ENCODE measurements at places on chromosomes 1 and 21.

GRCh38 chr1:19210772-19211549 lies 895 bp upstream of the UBR4 start:
- peak; percentile 13 for DNase-seq

DNA sequence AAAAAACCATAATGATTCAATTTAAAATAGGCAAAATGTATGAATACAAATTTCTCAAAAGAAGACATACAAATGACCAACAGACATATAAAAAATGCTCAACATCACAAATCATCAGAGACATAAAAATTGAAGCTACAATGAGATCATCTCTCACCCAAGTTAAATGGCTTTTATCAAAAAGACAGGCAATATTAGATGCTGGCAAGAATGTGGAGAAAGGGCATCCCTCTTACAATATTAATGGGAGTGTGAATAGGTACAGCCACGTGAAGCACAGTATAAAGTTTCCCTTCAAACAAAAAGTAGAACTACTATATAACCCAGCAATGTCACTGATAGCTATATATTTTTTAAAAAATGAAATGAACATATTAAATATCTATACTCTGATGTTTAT lies 1481.7 kb downstream of the AMY1C start:
- no peak for DNase-seq

DNA sequence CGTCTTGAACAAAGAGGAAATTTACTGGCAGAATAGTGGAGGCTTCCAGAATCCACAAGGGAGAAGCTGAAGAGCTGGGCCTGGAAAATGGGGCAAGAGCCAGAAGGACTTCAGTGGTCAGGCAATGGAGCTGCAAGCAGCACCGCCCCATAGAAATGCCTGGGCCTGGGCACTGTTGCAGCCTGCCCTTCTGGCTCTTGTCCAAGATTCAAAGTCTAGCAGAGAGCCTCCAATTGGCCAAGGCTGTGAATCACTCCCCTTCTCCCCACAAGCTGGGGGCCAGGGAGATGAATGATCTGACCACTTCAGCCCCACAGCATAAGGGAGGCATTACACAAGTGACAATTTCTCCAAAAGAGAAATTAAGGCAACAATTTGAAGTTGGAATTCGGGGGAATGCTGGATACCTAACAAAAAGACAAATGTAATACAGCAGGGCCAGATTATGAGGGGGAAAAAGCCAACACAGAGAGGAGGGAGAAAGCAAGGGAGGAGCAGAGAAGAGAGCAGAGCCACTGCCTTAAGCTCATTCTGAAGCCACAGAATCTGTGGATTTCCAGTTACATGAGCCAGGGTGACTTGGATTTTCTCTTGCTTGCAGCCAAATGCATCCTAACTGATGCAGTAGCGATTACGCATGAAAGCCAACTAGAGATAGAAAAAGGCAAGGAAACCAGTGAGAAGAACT lies 80.3 kb downstream of the LRIG2 start:
- DNase-seq, result peak; percentile 17

GRCh38 chr1:62437273-62437940 lies 558 bp downstream of the USP1 start:
- no peak for DNase-seq

DNA sequence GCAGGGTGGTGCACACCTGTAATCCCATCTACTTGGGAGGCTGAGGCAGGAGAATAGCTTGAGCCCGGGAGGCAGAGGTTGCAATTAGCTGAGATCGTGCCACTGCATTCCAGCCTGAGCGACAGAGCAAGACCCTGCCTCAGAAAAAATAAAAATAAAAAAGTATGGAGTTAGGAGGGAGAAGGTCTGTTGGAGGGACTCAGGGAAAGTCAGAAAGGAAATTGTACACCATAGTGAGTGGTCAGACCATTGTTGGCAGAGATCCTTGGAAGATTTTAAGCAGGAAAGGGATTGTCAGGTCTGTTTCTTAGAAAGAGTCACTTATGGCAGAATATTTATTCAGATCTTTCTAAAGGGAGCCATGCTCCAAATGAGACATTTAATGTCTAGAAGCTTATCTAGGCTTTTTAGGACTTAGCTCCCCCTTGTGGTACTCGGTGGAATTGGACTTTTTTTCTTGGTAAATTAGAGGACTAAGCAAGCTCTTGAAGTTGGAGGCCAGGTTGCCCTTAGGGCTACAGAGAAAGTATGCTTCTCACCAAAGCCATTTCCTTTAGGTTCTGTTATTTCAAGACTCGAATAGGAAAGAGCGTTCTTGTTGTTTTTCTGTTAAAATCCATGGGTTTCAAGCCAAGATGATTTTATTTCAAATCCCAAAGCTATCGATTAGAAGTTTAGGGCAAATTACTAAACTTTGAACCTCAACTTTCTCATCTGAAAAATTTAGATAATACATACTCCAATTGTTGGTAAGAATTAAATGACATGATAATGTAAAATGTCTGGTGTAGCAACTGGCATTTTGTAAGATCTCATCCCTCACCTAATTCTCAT lies 16.5 kb downstream of the MIA3 start:
- DNase-seq, result peak; percentile 85

DNA sequence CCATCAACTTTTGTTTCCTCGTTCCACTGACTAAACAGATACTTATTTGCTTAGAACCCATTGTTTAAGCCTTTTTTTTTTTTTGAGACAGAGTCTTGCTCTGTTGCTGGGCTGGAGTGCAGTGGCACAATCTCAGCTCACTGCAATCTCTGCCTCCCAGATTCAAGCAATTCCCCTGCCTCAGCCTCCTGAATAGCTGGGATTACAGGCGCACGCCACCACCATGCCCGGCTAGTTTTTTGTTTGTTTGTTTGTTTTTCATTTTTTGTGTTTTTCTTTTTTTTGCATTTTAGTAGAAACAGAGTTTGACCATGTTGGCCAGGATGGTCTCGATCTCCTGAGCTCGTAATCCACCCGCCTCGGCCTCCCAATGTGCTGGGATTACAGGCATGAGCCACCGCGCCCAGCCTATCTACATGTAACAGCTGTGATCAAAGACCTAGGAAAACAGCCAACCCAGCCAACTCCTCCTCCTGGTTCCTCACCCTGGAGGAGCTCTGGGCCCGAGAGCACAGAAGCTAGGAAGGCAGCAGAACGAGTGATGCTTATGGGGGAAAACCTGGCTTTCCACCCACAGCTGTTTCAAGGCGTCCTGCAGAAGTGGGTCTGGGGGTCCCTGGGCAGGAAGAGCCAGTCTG lies 32.9 kb downstream of the KCNN3 start:
- no peak for DNase-seq

- DNase-seq, result no peak
Observed at GRCh38 chr21:42319851-42320572, 4.8 kb upstream of the TFF3 start.

DNA sequence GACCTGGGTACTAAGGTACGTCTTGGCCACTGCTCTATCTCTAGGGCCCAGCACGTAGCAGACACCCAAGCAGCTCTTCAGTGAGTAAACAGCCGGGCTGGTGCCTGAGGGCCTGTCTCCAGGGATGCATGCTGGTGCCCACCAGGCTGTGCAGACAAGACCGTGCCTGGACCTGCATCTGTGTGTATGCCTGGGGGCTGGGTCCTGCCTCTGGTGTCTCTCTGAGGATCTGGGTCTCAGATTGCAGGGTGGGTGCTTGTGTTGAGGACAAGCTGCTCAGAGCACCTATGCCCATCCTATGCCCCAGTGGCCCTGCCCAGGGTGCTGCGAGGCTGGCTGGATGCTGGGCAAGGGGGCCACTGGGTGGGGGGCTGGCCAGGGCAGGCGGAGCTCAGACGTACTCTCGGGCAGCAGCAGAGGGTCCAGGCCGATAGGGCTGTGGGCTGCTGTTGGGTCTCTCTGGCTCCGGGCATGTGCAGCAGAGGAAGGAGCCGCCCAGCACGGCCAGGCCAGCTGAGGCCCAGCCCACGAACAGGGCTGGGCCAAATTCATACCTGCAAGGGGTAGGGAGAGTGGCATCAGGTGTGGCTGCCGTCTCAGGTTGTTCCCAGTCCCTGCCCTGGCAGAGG lies 4.4 kb downstream of the CLDN19 start:
- no peak for DNase-seq

GRCh38 chr1:64896551-64896950 lies 69.8 kb downstream of the JAK1 start:
- DNase-seq, result no peak

GRCh38 chr1:154429841-154430611 lies 24.9 kb downstream of the IL6R start:
- DNase-seq, result no peak

GRCh38 chr1:214792527-214793186 lies 189.7 kb downstream of the CENPF start:
- no peak for DNase-seq

DNA sequence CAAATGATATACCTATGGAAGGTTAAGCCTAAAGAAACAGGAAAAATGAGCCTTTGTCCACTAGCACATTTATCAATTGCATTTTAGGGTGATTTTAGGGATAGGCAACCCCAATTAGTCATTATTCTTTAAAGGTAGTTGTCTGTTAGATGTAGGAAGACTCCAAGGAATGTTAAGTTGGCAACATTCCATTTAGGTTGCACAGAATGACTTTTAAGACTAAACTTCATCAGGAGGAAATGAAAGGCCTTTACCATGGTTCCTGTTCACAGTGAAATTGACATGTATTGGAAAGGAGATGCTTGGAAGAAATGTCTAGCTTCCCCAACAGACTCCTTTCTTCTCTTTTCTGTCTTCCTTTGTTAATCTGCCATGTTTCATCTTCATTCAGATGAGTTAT lies 1.6 kb upstream of the APOBEC4 start:
- no peak for DNase-seq

DNA sequence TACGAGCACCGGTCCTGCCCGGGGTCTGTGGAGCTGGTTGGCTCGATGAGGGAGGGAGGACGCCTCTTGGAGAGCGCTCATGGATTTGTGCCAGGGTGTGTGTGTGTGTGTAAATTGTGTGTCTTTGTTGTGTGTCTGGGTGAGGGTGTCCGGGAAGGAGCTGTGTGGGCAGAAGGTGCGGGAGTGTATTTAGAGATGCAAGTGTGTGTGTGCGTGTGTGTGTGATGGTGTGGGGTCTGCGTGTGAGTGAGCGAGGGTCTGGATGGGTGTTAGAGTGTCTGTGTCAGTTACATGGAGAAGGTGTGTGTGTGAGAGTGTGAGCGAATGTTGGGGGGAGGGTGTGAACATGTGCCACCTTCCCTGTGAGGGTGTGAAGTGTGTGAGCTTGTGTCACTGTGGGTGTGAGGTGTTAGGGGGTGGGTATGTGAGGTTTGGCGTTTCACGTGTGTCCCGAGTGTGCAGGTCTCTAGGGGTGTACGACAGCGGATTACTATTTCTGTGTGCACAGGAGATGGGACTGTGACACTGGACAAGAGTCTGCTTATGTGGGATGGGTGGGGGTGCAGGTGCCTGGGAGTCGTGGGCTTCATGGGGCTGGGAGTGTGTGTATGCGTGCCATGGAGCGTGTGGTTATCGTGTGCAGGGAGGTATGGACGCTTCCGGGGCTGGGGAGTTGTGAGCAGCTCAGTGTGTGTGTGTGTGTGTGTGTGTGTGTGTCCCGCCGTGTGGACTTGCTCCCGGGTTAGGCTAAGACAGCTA lies 880 bp downstream of the IGSF21 start:
- no peak for DNase-seq

- peak; percentile 54 for DNase-seq
Observed at GRCh38 chr21:37463083-37463801, 96.7 kb downstream of the DYRK1A start.

DNA sequence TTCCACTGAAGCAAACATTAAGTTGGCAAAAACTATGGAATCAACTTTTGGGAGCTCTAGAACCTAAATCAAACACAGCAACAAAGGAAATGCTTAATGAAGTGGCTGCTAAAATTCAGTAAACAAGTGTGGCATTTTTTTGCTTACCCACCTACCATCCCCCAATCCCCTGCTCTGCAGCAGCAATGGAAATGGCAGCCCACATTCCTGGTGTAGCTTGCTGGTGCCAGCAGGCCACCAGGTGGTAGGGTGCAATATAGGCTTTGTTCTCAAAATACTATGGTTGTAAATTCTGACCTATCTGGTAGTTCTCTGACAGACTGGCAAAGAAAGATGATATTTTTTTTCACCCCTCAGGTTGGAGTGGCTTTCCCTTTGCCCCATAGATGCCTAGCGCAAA lies 42.8 kb downstream of the SHCBP1L start:
- DNase-seq, result no peak

- DNase-seq, result no peak
Observed at GRCh38 chr21:14271641-14272040, 55.7 kb downstream of the RBM11 start.

DNA sequence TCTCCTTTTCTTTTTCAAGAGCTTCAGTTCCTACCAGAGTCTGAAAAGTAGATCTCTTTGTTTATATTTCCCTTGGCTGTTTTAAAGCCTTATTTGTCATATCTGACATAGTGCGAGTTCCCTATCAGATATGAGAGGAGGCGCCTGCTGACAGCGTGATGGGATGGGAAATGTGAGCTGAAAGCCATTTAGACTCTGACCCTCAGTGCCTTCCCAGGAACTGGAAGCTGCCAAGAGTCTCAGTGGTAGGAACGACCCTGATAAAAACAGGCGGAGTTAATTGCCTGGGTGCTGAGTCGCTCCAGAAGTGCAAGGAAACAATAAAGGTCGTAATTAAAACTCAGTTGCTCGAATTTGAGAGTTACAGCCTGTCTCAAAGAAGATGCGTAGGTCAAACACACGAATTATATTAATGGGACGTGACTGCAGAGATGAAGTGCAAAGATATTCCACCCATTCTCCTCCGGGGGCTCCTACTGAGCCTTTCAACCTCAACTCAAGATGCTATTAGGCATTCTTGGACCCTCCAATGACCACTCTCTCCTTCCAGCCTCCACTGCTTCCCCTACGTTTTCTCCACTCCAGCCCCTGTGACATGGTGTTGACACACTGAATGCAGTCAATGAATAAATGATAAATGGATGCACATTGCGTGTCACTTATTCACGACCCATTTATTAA lies 84.6 kb downstream of the KAZN start:
- DNase-seq, result no peak

- no peak for DNase-seq
Observed at GRCh38 chr21:39012326-39013230, 170.7 kb downstream of the PSMG1 start.

DNA sequence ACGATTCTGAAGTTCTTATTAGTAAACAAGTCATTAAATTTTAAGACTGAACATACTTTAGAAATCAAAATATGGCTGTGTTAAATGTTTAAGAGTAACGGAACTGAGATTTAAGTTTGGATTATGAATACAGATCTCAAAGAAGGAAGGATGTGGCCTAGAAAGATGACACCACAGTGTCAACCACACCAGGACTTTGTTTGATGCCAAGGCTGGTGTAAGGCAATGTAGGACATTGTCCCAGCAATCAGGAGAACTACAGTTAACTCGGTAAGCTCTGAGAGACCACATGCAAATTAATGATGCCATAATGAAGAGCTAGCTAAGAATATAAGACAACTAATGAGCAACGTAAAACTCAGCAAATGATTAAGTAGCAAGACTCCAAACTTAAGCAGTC lies 932.9 kb downstream of the ADGRL2 start:
- DNase-seq, result no peak

DNA sequence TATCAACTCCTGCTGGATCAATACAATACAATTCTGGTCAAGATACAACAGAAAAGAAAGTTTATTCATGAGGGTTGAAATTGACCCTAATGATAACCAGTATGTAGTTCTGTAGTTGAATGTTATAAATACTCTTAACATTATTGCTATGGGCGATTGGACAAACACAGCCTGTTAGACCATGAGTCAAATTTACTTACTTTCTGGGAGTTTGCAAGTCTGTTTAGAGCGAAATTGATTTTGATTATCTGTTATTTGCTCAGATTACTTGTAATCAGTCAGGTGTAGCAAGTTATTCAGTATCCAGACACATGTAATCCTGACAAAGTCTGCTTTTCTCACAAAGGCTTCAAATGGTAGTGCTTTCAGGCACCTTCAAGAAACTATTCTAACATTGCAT lies 216.6 kb upstream of the B3GALT2 start:
- DNase-seq, result no peak

All from fibroblast of skin of back (primary cell).